ENCODE measurements at places on chromosomes 12 and 14.
A peak's percentile ranks its signal among the peaks of the same experiment; 100 is the strongest.

GRCh38 chr14:64692189-64692985 is 11.8 kb upstream of the PLEKHG3 start:
- DNase-seq = no peak

GRCh38 chr12:56616244-56616643 is 13.9 kb downstream of the BAZ2A start:
- no peak for DNase-seq

GRCh38 chr12:4648501-4649357 is at the start of the genes AKAP3 and NDUFA9:
Gene AKAP3 (minus strand): TSS chr12:4649051. CDS start chr12:4638196, 10,855 bp downstream.
Gene NDUFA9 (plus strand): TSS chr12:4649114. CDS start chr12:4649127, 13 bp downstream.
- DNase-seq = peak; percentile 73

DNA sequence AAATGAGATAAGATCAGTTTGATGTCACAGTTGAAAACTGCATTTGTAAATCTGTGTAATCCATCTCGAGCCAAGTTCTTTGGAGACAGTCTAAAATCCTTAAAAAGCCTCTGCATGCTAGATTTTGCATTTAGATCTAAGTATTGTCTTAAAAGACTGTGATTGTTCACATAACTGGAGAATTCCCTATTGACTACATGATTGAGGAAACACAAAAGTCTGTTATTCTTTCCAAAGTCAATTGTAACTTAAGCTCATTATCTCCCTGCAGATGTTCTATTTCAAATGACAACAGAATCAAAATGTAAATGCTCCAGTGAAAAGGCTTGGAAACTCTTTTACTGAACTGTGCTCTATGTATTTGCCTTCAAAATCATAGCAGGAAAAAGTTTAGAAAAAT is 77.8 kb downstream of the MYF5 start:
- no peak for DNase-seq

- no peak for DNase-seq
Measured at GRCh38 chr12:97758586-97758985, 296.0 kb downstream of the RMST start.

DNA sequence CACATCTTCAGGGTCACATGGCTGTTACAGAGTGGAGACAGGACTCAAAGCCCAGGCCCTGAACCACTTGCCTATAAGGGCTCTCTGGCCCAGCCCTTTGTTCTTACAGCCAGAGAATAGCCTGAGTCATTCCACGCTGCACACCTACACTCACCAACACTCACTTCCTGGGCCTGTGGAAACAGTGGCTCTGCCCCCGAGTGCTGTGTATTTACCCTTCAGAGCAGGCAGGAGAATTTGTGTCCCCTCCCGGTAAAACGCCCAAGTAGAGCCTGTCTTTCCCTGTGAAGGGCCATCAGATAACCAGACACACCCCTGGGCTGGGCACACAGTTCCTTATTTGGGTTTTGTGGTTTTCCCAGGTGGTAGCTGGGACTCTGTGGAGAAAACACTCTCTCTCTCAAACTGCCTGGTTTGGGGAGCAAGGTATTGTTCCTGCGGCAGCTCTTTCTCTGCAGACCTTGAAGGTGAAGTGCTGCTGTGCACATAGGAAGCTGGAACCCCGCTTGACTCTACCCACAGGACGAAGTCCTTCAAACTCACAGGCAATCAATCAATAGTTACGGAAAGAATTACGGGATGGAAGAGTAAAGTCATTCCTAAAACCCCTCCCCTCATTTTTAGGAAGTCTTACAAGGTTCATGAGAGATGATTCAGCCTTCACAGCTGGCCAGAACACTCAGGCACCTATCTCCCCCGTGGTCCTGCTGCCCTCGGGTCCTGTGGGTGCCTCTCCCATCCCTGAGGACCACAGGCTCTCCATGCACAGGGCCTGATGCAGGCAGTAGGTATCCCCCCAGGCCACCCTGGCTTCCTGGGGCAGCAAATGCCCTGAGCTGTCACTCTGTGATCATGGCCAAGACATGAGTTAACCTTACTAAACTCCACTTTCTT is 20.3 kb downstream of the FIGNL2 start:
- peak; percentile 62 for DNase-seq

All from stimulated activated CD4-positive, alpha-beta T cell treated with anti-CD3 and anti-CD28 coated beads, Interleukin-12 subunit alpha, Interleukin-12 subunit beta, amount 100 ng/mL, for 24 hours (primary cell).